ENCODE measurements at places on chromosomes 4 and X. TPM values are rescaled to one million over a fixed set of nuclear protein-coding genes. Genes with fewer than 3 reads are reported as not detected.

GRIA3 gene
- total RNA-seq = 7.9 TPM

TENM3 gene
- total RNA-seq = 8.0 TPM

UGT2B17 gene
- total RNA-seq = not detected

CCSER1 gene
- 2.7 TPM for total RNA-seq

ATP6AP1 gene
- 75.7 TPM for total RNA-seq

PYURF gene
- total RNA-seq = 81.5 TPM

NDST4 gene
- not detected for total RNA-seq

LAP3 gene
- total RNA-seq = 83.3 TPM

FAM53A gene
- total RNA-seq = 5.1 TPM

CYSLTR1 gene
- 7.2 TPM for total RNA-seq

GRIA2 gene
- total RNA-seq = 27.6 TPM

RAB41 gene
- total RNA-seq = not detected

TMEM184C gene
- total RNA-seq = 30.2 TPM

MAGEE1 gene
- total RNA-seq = 3.7 TPM

TMPRSS11A gene
- total RNA-seq = not detected

EFNB1 gene
- total RNA-seq = 21.7 TPM

PLRG1 gene
- total RNA-seq = 18.4 TPM

MAGEB2 gene
- total RNA-seq = not detected

DMRTC1 gene
- total RNA-seq = not detected

RAB33A gene
- not detected for total RNA-seq

PCYT1B gene
- 0.63 TPM for total RNA-seq

CACNA1F gene
- total RNA-seq = not detected

ZMAT1 gene
- total RNA-seq = 15.2 TPM

ZDHHC15 gene
- 4.3 TPM for total RNA-seq

TMA16 gene
- 13.7 TPM for total RNA-seq

GPR173 gene
- 2.3 TPM for total RNA-seq

TIGD4 gene
- 0.49 TPM for total RNA-seq

HS3ST1 gene
- 1.1 TPM for total RNA-seq

C4orf33 gene
- 2.2 TPM for total RNA-seq

KCNIP4 gene
- not detected for total RNA-seq

PDE6B gene
- total RNA-seq = 3.6 TPM

PPP1R2C gene
- not detected for total RNA-seq

G6PD gene
- 67.3 TPM for total RNA-seq

NR3C2 gene
- total RNA-seq = 11.2 TPM

DGKK gene
- not detected for total RNA-seq

BEX1 gene
- 0.92 TPM for total RNA-seq

SLC49A3 gene
- total RNA-seq = 26.0 TPM

DAPP1 gene
- total RNA-seq = 1.6 TPM

FAM9C gene
- not detected for total RNA-seq

TMEM47 gene
- 366 TPM for total RNA-seq

MAGEA4 gene
- total RNA-seq = not detected

C1GALT1C1 gene
- 26.8 TPM for total RNA-seq

VEGFD gene
- 19.5 TPM for total RNA-seq

CCDC110 gene
- 0.35 TPM for total RNA-seq

HS6ST2 gene
- total RNA-seq = not detected

Measured in thoracic aorta (tissue), 2 donors.